Bronchus fibroblast of lung (primary cell): ENCODE measurements at places on chromosomes 3 and 15. TPM values are rescaled to one million over a fixed set of nuclear protein-coding genes. Genes with fewer than 3 reads are reported as not detected.

Gene TMPRSS7
- not detected in 2 replicates for total RNA-seq

Gene THRB
- 0.84 and 1.6 TPM in 2 replicates for total RNA-seq

Gene SERINC4
- total RNA-seq, result 0.15 TPM in 1 of 2 replicates, not detected in the other

Gene NUSAP1
- total RNA-seq, result 106 and 111 TPM in 2 replicates

Gene PARP6
- total RNA-seq, result 11.8 and 18.0 TPM in 2 replicates

Gene GASK1A
- 0.50 and 1.2 TPM in 2 replicates for total RNA-seq

Gene TMC3
- total RNA-seq, result not detected in 2 replicates

Gene PLOD2
- 49.2 and 56.5 TPM in 2 replicates for total RNA-seq

Gene SPTSSB
- under 0.01 TPM in 1 of 2 replicates, not detected in the other for total RNA-seq

Gene SPTBN5
- total RNA-seq, result under 0.01 TPM in 2 replicates

Gene UBE2Q2
- total RNA-seq, result 27.4 and 33.1 TPM in 2 replicates

Gene LRTM1
- total RNA-seq, result not detected in 2 replicates

Gene ZMYND10
- 0.34 and 1.3 TPM in 2 replicates for total RNA-seq

Gene GOLGA8G
- total RNA-seq, result not detected in 2 replicates

Gene IMPG2
- under 0.01 TPM in 2 replicates for total RNA-seq

Gene SKOR1
- total RNA-seq, result 0.17 TPM in 1 of 2 replicates, not detected in the other

Gene SNTN
- not detected in 2 replicates for total RNA-seq

Gene DGKG
- total RNA-seq, result 0.50 TPM in 1 of 2 replicates, not detected in the other
